ENCODE measurements at places on chromosomes 7 and 10.
A peak's percentile ranks its signal among the peaks of the same experiment; 100 is the strongest.

- peak; percentile 72 for DNase-seq
Measured at GRCh38 chr7:1663857-1664651, 6.0 kb upstream of the ELFN1 start.

DNA sequence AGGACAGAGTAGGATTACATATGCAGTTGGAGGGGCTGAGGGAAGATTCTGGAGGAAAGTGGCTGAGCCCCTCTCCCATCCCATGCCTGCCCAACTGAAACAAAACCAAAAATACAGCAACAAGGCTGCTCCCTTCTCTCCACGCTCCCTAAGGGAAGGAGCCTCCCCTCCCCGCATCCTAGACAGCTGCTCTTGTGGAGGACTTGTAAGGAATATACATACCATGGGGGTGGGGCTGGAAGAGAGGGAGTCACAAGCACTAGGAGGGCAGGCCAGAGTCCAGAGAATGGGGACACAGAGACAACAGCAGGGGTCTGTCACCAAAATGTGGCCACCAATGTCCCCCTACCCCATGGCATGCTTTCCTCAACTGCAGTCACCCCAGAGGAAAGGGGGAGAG, 13.2 kb downstream of the LDB1 start:
- DNase-seq: no peak

DNA sequence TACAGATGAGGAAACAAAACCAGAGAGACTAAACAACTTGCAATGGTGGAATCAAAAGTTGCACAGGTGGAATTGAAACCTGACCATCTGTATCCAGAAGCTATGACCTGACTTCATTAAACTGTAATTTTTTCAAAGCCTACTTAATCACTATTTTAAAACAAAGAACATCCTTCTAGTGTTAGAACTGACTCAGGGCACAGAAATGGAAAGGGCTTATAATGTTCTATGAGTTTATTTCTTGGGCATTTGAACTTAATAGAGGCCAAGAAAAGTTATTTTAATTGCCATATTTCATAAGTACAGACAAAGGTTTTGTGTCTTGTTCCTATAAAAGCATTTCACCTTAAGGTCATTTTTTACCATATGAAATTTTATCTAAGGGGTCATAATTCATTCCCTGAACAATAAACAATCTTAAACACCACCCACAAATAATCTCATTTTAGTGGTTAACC, 8.8 kb downstream of the ITGB1 start:
- no peak for DNase-seq

DNA sequence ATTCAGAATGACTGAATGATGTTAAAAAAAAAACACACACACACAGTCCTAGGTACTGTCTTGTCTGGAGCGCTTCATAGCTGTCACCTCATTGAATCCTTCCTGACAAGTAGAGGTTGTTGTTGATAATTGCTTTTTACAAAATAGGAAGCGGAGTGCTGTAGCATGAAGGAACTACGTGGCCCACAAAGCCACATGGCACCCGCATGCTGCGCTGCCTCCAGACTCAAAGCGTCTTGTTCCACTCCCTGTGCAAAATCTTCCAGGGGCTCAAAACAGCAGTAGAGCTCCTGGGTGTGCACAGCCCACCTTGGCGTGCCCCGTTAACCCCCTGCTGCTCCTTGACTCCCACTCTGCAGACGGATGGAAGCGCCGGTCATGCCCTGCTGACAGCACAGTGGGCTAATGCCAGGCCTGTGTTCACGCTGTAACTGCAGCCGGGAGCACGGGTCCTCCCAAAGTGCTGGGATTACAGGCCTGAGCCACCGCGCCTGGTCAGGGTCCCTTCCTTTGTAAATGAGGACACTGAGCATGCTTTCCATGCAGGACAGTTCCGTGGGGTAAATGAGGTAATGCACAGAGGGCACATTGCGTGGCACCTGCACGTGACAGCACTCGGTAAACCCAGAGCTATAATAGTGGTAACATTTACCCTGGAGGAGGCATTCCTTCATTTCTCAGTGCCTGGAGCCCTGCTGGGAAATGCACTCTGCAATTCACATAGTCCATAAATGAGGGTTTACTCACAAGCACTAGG, 91.1 kb upstream of the GNA12 start:
- peak; percentile 43 for DNase-seq

GRCh38 chr7:77309714-77310220, 106.4 kb downstream of the GSAP start:
- no peak for DNase-seq

- DNase-seq: peak; percentile 59
Measured at GRCh38 chr7:134936893-134937510, 49.3 kb upstream of the AGBL3 start.

DNA sequence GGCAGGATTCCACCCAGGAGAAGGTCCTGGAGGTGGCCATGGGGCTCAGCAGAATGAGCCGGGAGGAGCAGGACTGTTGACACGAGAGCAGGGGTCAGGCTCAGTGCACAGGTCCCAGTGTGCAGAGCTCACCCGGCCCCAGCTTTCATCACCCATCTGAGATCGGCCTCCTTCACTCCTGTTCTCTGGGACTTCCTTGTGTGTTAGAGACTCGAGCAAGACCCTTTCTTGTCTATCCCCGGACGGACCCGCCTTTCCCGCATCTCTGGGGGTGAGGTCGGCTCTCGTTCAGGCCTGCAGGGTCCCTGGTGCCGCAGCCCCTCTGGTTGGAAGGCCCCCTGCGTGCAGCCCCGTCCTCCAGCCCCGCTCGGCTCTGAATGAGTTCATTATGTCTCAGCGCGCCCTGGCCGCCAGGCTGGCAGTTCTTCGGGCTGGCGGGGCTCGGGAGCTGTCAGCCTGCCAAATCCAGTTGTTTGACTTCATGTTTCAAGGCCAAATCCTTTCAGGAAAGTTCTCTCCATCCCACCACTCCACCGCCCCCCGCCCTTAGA, 127.9 kb downstream of the LHPP start:
- no peak for DNase-seq

GRCh38 chr10:71769279-71769823, 4.0 kb downstream of the VSIR start:
- no peak for DNase-seq

- no peak for DNase-seq
Measured at GRCh38 chr7:127119517-127119916, 133.2 kb downstream of the GRM8 start.

- DNase-seq: no peak
Measured at GRCh38 chr7:38855386-38855785, 53.6 kb downstream of the VPS41 start.

DNA sequence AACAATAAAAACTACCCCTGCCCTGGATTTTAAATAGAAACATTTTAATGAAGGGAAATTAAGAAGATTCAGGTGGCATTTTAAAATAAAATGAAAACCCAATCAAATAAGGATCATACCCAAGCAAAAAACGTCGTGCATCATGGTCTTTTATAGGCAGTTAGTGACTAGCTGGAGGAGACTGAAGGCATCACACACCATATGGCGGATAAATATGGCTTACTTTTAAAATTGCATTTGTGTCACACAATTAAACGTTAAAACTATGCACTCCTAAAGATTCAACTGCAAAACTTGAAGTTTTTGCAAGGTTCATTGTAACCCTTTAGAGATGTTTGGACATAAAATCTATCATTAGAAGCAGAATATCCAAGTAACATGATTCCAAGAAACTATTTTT, 200.1 kb upstream of the NRG3 start:
- DNase-seq: no peak

DNA sequence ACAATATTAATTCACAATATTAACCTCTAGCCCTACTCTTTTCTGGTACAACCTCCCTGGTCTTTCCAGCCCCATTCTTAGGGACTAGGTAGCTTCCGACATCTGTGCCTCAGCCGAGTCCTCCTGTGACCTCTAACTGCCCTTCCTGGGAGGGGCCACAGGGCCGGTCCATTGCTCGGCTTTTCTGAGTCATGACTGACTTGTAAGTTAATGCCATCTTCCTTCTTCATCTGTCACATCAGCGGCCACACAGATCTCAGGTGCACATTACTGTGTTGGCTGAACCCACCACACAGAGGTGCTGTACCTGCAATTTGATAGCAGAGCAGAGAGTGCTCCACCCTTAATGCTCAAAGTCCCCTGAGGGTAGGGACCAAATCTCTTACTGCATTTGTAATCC, 4.1 kb upstream of the CPA4 start:
- DNase-seq: no peak

- no peak for DNase-seq
Measured at GRCh38 chr10:64699244-64699643, 1178.0 kb downstream of the REEP3 start.

DNA sequence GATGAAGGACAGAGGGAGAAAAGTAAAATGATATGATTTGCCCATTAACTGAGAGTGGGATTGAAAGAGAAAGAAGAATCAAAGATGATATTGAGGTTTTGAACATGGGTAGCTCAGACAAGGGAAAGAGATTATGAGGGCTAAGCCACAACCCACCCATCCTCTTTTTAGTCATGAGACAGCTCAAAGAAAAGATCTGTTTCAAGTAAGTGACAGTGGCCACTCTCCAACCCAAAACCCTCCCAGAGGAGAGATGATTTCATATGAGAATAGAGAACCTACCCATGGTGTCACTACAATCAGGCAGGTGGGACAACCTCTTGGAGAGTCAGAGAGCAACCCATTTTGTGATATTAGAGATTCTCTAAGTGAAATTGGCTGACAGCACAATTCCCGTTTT, 32.2 kb downstream of the PLXNA4 start:
- no peak for DNase-seq

DNA sequence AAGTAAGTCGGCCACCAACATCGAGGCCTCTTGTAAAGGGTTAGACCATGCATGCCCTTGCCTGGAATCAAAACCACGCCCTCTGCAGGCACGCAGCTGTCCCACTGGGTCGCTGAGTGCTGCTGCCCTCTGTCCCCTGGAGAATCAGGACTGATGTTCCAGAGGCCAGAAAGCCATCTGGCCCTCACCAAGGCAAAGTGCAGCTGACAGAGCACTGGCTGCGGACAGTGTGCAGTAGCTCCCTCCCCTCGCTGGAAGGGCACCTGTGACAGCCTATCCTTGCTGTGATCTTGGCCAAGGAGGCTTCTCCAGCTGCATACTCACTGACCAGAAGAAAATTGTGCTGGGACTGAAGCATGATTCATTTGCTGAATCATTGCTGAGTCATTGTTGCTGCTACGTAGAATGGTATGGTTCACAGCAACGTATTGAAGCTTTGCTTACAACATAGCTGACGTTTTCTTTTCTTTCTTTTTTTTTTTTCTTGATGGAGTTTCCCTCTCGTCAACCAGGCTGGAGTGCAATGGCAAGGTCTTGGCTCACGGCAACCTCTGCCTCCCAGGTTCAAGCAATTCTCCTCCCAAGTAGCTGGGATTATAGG, 30.4 kb downstream of the DDC start:
- DNase-seq: peak; percentile 95

DNA sequence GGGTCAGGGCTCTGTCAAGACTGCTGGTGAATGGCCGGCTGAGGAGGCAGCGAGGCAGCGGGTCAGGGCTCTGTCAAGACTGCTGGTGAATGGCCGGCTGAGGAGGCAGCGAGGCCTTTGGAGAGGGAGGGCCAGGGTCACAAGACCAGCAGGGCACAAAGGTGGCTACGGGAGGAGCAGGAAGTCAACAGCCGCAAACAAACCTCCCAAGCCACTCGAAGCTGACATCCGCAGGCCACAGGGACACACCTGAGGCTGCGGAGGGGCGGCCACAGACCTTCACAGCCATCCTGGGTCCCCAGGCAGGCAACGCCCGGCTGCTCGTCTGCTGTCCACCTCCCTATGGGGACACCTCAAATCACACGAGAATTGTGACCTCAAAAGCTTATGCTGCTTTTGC, 8.9 kb upstream of the GPER1 start:
- DNase-seq: no peak

DNA sequence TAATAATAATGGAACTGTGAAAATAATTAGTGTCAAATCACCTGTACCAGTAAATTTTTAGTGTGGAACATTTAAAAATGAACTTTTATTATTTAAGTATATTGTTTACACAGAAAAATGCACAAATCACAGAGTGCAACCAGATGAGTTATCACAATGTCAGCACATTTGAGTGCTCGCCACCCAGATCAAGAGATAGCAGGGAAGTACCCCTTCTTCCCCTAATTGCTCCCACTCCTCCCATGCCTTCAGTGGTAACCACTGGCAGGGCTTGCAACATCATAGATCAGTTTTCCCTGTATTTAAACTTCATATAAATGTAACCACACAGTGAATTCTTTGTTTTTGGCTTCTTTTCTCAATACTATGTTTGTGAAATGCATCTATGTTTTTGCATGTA, 7.8 kb upstream of the GPR141 start:
- no peak for DNase-seq

DNA sequence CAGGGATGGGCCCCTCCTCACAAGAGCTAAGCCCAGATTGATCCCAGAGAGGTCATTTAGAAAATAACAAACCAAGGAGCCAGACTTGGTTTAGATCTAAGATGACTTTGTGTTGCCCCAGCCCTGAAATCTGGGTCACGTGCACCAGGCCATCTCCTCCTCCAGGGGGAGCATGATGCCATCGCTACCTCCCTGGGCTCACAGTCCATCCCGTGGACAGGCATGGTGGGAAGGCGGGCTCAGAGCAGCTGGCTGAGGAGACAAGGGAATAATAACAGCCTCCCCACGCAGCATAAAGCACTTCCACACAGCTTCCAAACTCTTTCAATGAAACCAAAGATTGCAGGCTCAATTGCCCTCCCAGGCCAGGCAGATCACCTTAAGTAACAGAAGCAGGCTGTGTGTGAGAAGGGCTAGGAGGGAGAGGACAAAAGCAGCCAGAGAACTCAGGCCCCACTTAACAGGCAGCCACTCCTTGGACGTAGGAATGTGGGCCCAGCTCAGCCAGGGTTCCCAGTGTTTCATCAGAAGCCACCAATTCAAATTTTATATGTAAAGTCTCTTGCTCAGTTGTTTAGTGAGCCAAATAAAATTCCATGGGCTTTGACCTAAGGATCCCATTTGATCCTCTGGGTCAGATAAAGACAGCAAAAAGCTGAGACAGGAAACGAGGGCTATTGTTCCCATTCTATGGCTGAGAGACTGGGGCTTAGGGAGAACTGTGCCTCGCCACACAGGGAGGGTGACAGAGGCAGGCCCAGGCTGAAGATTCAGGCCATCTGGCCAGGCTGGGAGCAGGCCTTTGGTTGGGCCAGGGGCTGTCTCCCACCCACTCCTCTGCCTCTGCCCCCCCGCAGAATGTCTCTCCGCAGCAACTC, 100.2 kb downstream of the COL13A1 start:
- DNase-seq: peak; percentile 86

GRCh38 chr10:123864923-123865322, 26.7 kb downstream of the CPXM2 start:
- peak; percentile 24 for DNase-seq

- no peak for DNase-seq
Measured at GRCh38 chr7:26841003-26841739, 23.2 kb downstream of the SKAP2 start.

GRCh38 chr10:58414270-58415041, 29.2 kb downstream of the TFAM start:
- no peak for DNase-seq
